ENCODE measurements at places on chromosomes 1 and 21.
A peak's percentile ranks its signal among the peaks of the same experiment; 100 is the strongest.

DNA sequence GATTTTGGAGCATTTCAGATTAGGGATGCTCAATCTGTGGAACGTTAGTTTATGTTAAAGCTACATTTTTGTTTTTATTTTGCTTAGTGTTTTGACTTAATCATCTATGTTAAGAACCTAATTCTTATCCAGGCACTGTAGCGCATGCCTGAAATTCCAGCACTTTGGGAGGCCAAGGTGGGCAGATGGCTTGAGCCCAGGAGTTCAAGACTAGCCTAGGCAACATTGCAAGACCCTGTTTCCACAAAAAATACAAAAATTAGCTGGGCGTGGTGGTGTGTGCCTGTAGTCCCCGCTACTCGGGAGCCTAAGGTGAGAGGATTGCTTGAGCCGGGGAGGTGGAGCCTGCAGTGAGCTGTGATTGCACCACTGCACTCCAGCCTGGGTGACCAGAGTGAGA lies 23.4 kb downstream of the FNBP1L start:
- no peak for DNase-seq

- no peak for DNase-seq
Measured at GRCh38 chr1:237814319-237814924, 76.3 kb downstream of the ZP4 start.

- DNase-seq, result no peak
Measured at GRCh38 chr1:182656842-182657397, 27.5 kb downstream of the RGS8 start.

DNA sequence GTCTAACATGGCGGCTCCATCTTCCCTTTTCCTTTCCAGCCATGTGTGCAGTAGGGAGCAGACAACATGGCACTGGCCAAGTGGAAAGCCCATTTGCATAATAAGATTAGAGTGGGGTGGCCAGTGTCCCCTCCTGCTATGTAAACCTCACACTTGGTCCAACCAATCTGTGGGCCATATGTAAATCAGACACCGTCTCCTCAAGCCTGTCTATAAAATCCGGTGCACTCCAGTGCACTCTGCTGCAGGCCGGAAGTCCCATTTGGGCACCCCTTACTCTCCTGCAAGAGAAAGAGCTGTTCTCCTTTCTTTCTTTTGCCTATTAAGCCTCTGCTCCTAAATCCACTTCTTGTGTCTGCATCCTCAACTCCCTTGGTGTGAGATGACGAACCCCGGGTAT lies 44.1 kb downstream of the OLFML3 start:
- DNase-seq, result no peak

- DNase-seq, result no peak
Measured at GRCh38 chr1:179126338-179127060, 44.6 kb downstream of the TOR3A start.

DNA sequence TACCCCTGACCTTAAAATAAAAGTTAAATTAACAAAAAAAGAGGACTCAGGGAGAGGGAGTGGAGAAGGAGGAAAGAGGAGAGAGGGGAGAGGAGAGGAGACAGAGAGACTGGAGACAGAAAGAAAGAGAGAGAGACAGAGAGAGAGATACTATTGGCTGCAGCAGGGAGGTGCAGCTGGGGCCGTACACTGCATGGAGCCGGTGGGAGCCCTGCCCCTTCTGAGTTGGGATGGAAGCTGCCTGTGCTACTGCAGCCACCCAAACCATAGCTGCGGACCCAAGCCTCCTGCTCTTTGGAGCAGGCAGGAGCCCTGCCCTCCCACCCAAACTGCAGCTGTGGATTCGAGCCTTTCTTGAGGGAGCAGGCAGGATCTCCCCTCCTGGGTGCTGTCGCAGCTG lies 32.7 kb upstream of the HP1BP3 start:
- no peak for DNase-seq

DNA sequence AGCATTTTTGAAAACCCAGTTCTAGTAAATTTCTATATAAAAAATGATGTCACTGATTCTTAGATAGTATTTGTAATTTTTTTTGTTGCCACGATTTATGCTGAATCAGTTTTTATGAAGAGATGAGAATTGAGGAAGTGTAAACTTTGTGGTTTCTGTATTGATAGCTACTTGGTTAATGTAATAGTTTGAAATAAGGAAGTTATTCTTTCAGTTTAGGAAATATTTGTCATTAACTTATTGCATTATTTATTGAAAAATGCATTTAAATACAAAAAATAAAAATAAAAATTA lies 97.8 kb downstream of the ZFYVE9 start:
- no peak for DNase-seq

GRCh38 chr1:165629151-165629550 lies 1.9 kb upstream of the MGST3 start:
- DNase-seq, result no peak

DNA sequence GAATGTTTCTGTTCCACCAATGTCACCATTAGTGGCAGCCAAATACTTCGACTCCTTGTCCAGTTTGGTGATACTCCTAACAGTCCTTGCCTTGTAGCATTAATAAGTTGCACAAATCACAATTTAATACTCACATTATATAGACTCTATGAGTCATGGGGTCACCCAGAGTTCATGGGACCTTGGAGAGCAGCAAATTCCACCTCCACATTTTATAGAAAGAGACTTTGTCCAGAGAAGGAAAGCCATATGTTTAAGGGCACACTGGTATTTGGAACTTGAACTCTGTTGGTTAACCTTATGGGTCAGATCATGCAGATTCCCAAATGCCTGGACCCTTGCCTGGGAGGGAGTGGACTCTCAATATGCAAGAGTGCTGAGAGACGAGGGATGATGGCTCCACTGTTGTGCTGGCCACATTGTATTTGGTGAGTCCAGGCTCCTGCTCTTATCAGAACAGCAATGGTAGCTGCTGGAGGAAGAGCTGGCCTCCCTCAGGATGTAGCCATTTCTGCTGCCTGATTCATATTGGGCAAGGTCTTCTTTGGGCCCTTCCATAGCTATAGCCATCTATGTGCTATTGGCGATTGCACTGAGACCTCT lies 30.6 kb downstream of the DNAJC6 start:
- DNase-seq, result no peak

GRCh38 chr1:19640363-19641316 lies 3.5 kb upstream of the NBL1 start:
- DNase-seq, result peak; percentile 31

DNA sequence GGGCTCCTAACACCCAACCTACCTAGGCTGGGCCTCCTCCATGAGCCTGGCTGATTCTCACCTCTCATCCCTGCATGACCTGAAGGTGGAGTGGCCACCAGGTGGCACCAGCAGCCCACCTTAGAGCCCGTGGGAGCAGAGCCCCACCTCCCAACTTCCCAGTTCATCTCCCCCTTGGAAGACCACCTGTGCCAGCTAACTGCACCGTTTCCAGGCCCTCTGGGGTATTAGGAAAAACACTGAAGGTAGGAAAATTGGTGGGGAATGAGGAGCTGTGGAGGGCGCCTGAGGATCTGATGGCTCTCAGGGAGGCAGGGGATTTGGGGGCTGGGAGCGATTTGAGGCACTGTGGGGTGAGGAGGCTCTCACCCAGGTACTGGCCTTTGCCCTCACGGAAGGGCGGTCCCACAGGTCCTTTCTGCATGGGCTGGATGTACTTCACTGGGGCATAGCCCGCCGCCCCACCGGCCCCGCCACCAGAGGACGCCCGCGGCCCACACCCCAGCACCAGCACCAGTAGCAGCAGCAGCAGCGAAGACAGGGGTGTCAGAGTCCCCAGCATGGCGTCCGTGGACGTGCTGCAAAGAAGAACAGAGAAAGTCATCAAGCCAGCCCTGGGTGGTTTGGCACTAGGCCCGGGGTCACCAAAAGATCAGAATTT lies 11.1 kb downstream of the ADPRS start:
- peak; percentile 47 for DNase-seq

DNA sequence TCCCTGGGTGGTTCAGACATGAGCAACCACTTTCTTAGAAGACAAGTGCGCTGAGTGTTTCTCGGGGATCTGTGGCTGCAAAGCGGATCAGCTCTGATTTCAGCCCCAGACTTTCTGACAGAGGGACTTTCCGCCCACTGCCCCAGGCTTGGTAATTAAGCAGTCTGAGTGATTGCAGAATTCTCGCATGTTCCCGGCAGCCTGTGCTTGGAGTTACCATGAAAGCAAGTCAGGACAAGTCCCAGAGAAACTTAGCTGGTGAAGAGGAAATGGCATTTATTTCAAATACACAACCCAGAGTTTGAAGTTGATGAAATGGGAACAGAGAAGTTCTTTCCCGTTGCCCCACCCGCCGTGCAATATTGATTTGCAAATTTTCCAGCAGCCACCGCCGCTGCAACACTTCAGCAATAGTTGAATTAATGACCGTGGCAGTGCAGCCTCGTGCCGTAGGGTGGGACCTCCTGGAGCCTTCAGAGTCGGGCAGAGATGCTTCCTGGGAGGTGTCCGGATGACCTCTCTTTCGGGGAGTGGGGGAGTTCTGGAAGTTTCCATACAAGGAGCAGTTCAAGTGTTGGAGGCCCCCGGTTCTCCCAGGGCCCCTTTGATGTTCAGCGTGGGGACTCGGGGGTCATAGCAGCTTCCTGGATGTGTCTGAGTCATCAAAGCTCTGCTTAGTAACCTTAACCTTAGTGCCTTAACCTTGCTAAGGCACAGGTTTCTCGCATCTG lies 134.7 kb downstream of the KAZN start:
- DNase-seq, result no peak

DNA sequence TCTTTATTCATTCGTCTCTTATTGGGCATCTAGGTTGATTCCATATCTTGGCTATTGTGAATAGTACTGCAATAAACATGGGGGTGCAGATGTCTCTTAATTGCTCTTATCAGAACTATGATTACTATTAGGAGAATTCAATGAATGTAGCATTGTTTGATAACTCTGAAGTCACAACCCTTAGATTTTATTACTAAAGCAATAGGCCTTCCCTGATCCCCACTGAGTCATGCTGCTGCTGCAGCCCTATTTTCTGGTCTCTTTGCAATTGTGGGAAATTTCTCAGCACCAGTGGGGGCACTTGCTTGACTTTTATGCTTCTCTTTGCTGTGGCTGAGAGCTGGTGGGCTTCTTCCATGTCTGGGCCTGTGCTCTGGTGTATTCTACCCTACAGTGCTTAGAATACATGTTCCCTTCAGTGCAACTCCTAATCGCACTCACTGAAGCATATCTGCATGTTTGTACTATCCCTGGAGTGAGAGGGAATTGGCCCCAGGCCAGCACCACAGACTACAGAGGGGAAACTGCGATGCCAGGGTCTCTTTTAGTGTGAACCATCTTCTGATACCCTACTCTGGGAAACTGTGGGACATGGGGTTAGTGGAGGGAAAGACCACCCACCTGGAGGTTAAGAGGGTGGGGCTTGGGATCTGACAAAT lies 52.2 kb upstream of the ROR1 start:
- peak; percentile 76 for DNase-seq

- DNase-seq, result no peak
Measured at GRCh38 chr1:227786673-227787512, 28.6 kb upstream of the PRSS38 start.

All from NCI-H2029 (cell line).